ENCODE measurements at places on chromosomes 5 and 9. TPM values are rescaled to one million over a fixed set of nuclear protein-coding genes. Genes with fewer than 3 reads are reported as not detected.

Gene ANAPC2
- total RNA-seq = 63.6 TPM

Gene PRKACG
- not detected for total RNA-seq

Gene IL11RA
- total RNA-seq = 29.9 TPM

Gene PCDHB12
- not detected for total RNA-seq

Gene WWC1
- 0.70 TPM for total RNA-seq

Gene SCGB3A2
- not detected for total RNA-seq

Gene ADAMTS12
- total RNA-seq = not detected

Gene RAD1
- total RNA-seq = 45.7 TPM

Gene LCN1
- not detected for total RNA-seq

Gene NRG2
- not detected for total RNA-seq

Gene EXOSC2
- 107 TPM for total RNA-seq

Gene SAXO1
- not detected for total RNA-seq

GRCh38 chr5:32712481-32713360 is 1.6 kb downstream of the NPR3 start:
- H3K27ac ChIP-seq = peak overlapping the region; percentile 61
- peaks cover 30% of the 10 kb centered on the region for H3K4me1 ChIP-seq
- peaks cover 72% of the 10 kb centered on the region for H3K27me3 ChIP-seq
- no peak overlapping the region for H3K4me3 ChIP-seq

DNA sequence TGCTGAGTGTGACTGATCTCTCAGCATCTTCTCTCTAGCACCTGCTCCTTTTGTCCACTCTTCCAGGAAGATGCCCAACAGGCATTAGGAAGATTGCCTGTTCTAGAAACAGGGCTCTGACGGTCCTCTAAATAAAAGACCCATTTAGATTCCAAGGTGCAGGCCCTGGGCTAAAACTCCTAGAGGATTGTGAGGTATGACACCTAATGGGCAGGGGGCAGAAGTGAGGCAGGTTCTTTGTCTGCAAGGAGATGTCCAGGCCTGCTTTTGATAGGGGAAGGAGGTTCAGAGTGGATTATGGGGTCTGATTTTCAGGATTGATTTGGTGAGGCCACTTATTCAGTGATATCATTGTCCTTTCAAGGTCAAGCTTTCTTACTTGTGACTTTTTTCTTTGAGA is 140.8 kb upstream of the TRPC7 start:
- no peak overlapping the region for H3K4me3 ChIP-seq
- no peak overlapping the region for H3K27ac ChIP-seq
- no peak for DNase-seq
- no peaks in the 10 kb centered on the region for H3K4me1 ChIP-seq

GRCh38 chr5:131563434-131564228 is 71.4 kb downstream of the RAPGEF6 start:
- peaks cover 34% of the 10 kb centered on the region for H3K4me1 ChIP-seq
- peaks cover 22% of the 10 kb centered on the region for H3K36me3 ChIP-seq
- H3K27ac ChIP-seq = no peak overlapping the region
- no peaks in the 10 kb centered on the region for H3K27me3 ChIP-seq

GRCh38 chr9:93464395-93464794 is 11.0 kb upstream of the FAM120AOS start:
- peak overlapping the region; percentile 93 for H3K27ac ChIP-seq
- peak overlapping the region; percentile 77 for H3K4me3 ChIP-seq
- H3K4me1 ChIP-seq = peaks cover 88% of the 10 kb centered on the region
- peaks cover 23% of the 10 kb centered on the region for H3K36me3 ChIP-seq
- H3K27me3 ChIP-seq = no peaks in the 10 kb centered on the region

DNA sequence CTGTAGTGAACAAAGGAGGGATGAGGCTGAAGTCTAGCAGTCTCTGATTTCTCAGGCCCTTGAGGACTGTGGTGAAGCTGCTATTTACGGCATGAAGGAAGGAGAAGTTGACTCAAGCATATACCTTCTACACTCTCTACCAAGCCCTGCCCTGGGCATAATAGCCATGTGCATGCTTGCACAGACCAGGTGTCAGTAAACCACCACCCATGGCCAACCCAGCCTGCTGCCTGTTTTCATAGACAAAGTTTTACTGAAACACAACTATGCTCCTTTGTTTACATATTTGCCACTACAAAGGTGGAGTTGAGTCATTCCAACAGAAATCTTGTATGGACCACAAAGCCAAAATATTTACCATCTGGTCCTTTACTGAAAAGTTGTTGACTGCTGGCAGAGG is 126.9 kb downstream of the PAPPA start:
- peaks cover 2% of the 10 kb centered on the region for H3K27me3 ChIP-seq
- H3K4me1 ChIP-seq = no peaks in the 10 kb centered on the region
- no peak overlapping the region for H3K4me3 ChIP-seq
- H3K27ac ChIP-seq = no peak overlapping the region
- no peaks in the 10 kb centered on the region for H3K36me3 ChIP-seq

DNA sequence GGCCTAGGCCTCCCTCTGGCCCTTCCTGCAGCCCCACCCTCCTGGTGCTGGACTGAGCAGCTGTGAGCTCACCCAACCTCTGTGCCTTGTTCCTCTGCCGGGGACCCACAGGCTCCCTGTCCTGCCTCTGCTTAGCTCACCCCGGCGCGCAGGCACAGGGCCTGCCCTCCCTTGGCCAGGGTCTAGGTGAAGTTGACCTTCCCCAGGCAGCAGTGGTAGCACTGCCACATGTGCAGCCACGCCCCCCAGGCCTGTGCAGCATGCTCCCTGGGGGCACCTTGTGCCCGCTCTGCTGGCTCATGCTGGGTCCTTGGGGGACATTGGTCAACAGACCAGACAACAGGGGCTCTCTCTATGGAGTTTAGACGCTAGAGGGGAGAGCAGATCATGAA is 18.1 kb downstream of the TRIP13 start:
- no peak overlapping the region for H3K27ac ChIP-seq
- H3K4me3 ChIP-seq = no peak overlapping the region
- H3K36me3 ChIP-seq = peaks cover 19% of the 10 kb centered on the region
- no peaks in the 10 kb centered on the region for H3K27me3 ChIP-seq

DNA sequence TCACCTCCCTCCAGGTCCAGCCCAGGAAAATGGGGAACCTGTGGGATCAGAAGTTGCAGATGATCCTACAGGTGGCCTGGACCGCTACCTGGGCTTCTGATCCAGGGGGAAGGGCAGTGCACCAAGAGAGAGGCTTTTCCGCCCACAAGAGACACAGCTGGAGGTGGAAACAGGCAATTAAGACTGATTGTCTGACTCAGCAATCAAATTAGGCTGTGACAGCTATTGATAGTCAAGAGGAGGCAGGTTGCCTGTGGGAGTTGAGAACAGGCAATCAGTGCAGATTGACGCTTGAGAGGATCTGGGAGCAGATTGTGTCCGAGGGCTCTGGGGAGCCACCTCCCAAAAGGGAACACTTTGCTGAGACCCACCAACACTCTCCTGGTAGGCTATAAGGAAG is 71.1 kb upstream of the SLC44A1 start:
- peaks cover 4% of the 10 kb centered on the region for H3K27me3 ChIP-seq
- DNase-seq = no peak
- H3K36me3 ChIP-seq = no peaks in the 10 kb centered on the region
- no peak overlapping the region for H3K4me3 ChIP-seq
- H3K27ac ChIP-seq = no peak overlapping the region

DNA sequence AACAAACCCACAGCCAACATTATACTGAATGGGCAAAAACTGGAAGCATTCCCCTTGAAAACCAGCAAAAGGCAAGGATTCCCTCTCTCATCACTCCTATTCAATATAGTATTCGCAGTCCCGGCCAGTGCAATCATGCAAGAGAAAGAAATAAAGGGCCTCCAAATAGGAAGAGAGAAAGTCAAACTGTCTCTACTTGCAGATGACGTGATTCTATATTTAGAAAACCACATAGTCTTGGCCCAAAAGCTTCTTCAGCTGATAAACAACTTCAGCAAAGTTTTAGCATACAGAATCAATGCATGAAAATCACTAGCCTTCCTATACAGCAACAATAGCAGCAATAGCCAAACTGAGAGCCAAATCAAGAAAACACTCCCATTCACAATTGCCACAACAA is 333.7 kb upstream of the EDIL3 start:
- no peaks in the 10 kb centered on the region for H3K36me3 ChIP-seq
- H3K27ac ChIP-seq = no peak overlapping the region
- DNase-seq = no peak
- no peaks in the 10 kb centered on the region for H3K4me1 ChIP-seq

DNA sequence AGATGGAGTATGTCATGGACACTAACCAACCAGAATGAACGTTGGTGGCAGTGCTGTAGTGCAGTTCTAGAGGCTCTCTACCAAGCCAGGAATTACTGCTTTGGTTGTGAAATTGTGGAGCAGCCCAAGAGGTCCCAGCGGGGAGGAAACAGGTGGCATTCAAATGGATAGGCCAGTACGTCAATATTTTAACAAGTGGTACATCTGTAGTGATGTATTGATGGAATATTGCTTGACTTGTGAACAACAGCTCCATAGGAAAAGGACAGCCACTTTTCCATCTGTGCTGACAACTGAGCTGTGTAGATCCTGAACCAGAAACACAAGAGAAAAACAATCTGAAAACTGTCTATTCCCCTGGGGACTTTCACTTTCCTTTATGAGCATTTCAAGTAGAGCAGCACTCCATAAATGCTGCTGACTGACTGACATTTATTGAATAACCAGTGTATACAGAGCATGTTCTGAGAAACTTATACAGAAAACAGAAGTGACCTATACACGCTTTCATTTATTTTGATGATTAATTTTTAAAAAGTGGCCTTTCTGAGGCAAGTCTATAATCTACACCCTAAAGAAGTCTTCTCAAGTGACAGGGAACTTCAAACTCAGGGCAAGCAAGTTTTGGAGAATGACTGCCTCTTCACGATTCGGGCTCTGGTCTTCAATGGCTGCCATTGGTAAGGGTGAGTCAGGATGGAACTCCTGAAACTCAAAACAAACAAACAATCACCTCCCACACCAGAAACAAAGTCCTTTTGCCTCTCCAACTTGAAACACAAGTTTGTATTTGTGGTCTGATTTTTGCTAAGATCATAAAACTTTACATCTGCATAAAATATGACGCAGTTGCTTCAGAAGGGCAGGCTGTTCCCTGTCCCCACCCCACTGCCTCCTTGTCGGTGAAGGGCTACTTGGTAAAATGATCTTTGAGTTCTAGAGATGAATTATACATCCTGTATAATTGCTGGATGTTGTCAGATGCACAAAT is 362.4 kb downstream of the NDUFS4 start:
- no peaks in the 10 kb centered on the region for H3K4me1 ChIP-seq
- DNase-seq = no peak
- H3K36me3 ChIP-seq = no peaks in the 10 kb centered on the region
- no peak overlapping the region for H3K4me3 ChIP-seq
- H3K27me3 ChIP-seq = no peaks in the 10 kb centered on the region
- H3K27ac ChIP-seq = peak overlapping the region; percentile 27

GRCh38 chr9:96719921-96720320 is 58.0 kb downstream of the ZNF510 start:
- DNase-seq = no peak
- peaks cover 18% of the 10 kb centered on the region for H3K27me3 ChIP-seq
- H3K27ac ChIP-seq = no peak overlapping the region
- H3K36me3 ChIP-seq = no peaks in the 10 kb centered on the region

- no peak for DNase-seq
- H3K4me3 ChIP-seq = no peak overlapping the region
- H3K4me1 ChIP-seq = no peaks in the 10 kb centered on the region
- no peak overlapping the region for H3K27ac ChIP-seq
- peaks cover 6% of the 10 kb centered on the region for H3K27me3 ChIP-seq
Measured at GRCh38 chr9:73093740-73094379, 57.8 kb upstream of the ANXA1 start.

- peaks cover 12% of the 10 kb centered on the region for H3K36me3 ChIP-seq
- no peaks in the 10 kb centered on the region for H3K4me1 ChIP-seq
- DNase-seq = no peak
- no peaks in the 10 kb centered on the region for H3K27me3 ChIP-seq
- no peak overlapping the region for H3K27ac ChIP-seq
Measured at GRCh38 chr5:138929571-138929955, 54.4 kb upstream of the LRRTM2 start.

DNA sequence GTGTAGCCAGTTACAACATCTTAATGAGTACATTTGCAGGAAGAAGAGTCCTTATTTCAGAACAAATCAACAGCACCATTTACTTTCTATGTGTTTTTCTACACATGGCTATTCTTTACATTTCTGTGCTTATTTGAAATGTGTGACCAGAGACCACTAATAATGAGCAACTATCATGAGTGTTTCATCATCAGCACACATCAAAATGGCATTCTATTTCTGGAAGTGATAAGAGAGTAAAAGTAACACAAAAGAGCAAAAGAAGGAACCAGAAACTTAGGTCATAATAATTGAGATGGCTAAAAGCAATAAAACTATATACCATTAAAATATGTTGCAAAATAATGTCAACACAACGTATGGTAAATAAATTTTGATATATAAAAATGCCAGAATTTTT is 159.7 kb downstream of the PBX3 start:
- no peaks in the 10 kb centered on the region for H3K27me3 ChIP-seq
- no peak overlapping the region for H3K27ac ChIP-seq
- DNase-seq = no peak
- H3K36me3 ChIP-seq = no peaks in the 10 kb centered on the region

DNA sequence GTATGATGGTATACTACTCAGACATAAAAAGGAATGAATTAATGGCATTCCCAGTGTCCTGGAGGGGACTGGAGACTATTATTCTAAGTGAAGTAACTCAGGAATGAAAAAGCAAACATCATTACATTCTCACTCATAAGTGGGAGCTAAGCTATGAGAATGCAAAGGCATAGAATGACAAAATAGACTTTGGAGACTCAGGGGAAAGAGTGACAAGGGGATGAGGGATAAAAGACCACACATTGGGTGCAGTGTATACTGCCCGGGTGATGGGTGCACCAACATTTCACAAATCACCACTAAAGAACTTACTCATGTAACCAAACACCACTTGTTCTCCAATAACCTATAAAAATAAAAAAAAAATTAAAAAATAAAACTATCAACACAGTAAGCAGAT is 587.3 kb upstream of the RGMB start:
- H3K27ac ChIP-seq = no peak overlapping the region
- no peak for DNase-seq
- no peaks in the 10 kb centered on the region for H3K27me3 ChIP-seq
- H3K4me1 ChIP-seq = no peaks in the 10 kb centered on the region
- no peaks in the 10 kb centered on the region for H3K36me3 ChIP-seq
- H3K4me3 ChIP-seq = no peak overlapping the region

DNA sequence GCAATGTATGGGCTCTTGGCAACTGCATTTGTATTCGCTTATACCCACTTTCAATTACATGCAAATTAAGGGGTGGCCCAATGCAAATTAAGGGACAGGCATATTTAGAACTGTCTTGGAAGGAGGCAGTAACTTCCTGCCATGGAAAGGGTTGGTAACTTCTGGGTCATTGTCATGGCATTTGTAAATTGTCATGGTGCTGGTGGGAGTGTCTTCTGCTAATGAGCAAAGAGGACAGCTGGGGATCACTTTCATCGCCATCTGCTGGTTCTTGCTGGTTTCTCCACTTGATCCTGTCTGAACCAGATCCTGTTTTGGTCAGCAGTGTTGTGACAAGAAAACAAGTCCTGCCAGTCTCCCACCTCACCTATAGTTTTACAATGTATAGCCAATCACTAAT is 23.3 kb upstream of the UGT3A2 start:
- no peaks in the 10 kb centered on the region for H3K36me3 ChIP-seq
- peaks cover 7% of the 10 kb centered on the region for H3K27me3 ChIP-seq
- no peak for DNase-seq
- H3K4me3 ChIP-seq = no peak overlapping the region
- H3K27ac ChIP-seq = no peak overlapping the region

Measured in activated T-helper 1 cell treated with anti-CD3 and anti-CD28 coated beads, Interleukin-12 subunit alpha, Interleukin-12 subunit beta, Interleukin-2, Interleukin-4 antibody, amounts not matched to agents 30 ng/mL and 10 ng/mL and 1 ng/mL, durations not matched to agents 14 hours and 24 hours and 36 hours (primary cell).